ENCODE measurements at places on chromosomes 6 and 20.

GRCh38 chr20:35398660-35399144 lies 13.1 kb downstream of the UQCC1 start:
- DNase-seq = no peak

- peak; percentile 64 for DNase-seq
Measured at GRCh38 chr6:35044145-35044745, 96.9 kb downstream of the TCP11 start.

GRCh38 chr6:109019911-109020310 lies 74.7 kb downstream of the SESN1 start:
- no peak for DNase-seq

DNA sequence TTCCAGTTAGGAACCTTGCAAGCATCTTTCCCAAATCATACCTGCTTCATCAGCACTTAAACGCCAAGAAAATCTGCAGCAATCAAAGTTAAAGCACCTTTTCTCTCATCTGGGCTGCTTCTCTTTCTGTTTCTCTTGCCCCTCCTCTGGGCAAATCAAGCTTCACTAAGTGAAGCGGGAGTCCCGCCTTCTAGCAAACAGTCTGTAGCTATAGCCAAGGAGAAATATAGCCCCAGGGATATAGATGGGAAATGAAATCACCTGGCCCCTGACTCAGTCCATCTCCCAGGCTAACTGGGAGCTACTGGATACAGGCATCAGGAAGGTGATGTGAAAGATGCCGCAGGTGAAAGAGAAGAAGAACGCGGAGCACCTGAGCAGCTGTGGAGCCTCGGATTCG lies 481.9 kb downstream of the C6orf118 start:
- DNase-seq = peak; percentile 16

- DNase-seq = no peak
Measured at GRCh38 chr6:158849899-158850806, 31.0 kb upstream of the EZR start.

DNA sequence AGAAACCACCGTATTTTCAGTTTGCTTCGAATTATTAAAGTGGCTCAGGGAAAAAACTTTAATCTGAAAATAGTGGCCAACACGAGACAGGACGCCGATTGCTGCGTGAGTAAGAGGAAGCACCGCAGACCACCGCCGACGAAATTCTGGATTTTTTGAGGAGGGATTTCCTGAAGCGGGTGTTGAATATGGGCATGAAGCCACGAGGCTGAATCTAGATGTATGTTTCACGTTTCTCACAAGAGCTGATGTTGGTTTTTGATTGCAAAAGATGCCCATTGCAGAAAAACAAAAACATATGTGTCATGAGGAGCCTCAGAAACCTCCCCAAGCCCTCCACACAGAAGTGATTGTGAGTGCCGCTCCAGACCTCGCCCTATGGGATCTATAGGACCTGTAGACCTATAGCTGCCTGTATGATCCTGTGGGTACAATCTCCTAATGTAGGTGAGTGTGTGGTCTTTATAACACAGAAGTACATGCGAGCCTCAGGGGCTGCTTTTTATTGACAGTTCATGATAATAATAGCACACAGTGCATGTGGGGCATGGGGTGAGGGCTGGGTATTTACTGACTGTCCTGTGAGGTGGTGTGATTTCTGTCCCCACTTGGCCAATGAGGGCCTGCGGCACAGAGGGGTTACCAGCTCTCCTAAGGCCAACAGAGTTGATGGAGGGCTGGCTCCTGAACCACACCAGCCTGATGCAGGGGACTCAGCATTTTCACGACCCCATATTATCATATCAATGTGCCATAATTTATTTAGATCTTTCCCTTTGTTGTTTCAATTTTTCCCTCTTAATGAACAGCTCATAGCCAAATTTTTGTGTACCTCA lies 243.9 kb downstream of the DLL1 start:
- no peak for DNase-seq

GRCh38 chr20:37355252-37356180 lies 9.6 kb downstream of the SRC start:
- no peak for DNase-seq

- DNase-seq = no peak
Measured at GRCh38 chr6:14270925-14271788, 153.6 kb downstream of the CD83 start.

Data from NCI-H2081 treated with DMSO at 0.1 percent for 48 hours (cell line).